ENCODE measurements at places on chromosomes 5 and 9.
A peak's percentile ranks its signal among the peaks of the same experiment; 100 is the strongest.

DNA sequence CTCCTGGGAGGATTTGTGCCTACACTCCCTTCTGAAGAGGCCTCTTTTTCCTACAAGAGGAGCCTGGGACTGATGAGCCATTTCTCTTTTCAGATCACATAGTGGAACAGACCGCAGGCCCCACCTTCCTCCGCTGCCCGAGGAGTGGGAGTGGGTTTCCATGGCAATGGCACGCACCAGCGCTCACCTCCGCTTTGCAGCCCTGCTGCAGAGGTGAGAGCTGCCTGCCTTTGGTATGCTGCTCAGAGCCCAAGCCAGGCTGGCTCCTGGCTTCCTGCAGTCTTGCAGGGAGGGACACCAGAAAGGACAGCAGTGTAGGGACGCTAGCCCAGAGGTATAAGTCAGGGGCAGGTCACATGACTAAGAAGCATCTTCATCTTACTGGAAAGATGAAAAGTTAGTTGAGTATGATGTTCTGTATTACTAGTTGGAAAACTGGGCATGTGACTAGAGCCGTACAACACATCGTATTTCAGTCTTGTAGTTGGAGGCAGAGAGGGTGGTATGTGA lies 12.4 kb downstream of the PTTG1 start:
- no peak for DNase-seq

DNA sequence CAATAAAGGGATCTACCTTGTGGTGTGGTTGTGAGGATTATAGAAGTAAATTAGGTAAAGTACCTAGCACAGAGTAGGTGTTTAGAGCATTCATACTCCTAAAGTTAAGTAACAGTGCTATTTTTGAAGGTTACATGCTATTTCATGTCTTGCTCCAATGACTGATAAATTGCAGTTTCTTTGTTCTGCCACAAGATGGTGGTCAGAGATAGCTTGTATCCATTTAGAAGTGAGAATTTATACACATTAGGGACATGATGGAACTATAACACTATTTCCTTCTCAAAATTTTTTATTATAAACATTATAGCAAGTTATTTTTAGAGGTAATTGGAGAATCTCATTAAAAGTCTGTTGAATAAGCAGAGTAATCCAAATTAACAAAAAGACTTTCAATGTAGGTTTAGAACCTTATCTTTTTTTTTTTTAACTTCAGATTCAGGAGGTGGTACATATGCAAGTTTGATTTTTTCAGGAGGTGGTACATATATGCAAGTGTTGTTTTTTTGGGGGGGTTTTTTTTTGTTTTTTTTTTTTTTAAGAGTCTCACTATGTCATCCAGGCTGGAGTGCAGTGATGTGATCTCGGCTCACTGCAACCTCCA lies 17.1 kb downstream of the MTREX start:
- no peak for DNase-seq

DNA sequence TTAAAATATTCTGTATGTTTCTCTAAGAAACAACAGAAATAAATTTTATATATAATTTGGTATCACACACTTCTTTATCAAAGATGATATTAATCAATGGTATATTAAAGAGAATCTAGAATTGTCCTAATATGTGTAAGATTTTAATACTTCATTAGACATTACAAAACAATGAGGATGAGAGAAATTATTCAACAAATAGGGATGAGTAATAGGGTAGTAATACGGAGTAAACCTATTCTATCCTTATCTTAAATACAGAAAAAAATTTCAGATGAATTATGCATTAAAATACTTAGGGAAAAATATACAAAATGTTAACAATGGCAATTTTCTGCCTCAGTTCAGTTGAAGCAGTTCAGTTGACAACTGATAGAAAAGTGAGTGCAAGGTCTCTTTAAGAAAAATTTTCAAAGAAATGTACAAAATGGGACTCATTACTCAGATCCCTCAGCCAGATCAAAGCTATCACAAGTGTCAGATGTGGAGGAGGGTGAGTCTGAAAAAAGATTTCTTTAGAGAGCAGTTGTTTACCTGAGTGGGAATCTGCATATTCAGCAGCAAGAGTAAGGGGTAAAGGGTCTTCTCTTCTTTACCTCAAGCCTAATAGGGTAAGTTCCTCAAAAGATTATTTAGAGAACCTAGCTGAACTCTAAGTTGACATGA lies 56.7 kb upstream of the GCNT4 start:
- no peak for DNase-seq

DNA sequence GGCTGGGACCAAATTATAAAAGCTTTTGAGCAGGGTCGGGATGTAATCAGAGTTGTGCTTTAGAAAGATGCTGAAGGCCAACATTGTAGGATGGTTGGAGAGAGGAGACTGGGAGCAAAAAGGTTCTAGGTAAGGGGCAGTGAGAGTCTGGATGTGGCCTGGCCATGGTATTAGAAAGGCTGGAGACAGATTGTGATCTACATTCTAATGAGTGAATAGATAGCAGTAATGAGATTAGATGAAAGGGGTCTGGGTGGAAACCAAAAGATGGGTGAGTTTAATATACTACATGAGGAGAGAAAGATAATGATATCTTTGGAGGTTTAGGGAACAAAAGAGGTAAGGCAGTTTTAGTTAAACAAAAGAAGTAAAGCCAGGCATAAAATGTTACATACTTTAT lies 88.8 kb upstream of the SH3GL2 start:
- no peak for DNase-seq

DNA sequence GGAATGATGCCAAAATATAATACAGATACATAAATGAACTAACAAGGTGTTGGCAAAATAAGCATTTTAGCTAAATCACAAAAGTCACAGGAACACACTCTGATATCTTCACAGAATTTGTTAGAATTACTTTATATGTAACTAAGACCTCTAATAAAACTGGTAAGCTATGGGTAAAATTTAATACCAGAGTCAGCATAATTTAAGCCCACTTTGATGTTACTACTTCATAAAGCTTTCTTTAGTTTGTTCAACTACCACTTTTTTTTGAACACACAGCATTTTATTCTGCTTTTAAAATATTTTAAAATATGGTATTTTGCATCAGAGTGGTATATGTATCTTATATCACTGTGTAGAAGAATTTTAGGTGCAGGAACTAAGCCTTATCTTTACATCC lies 19.9 kb downstream of the PAIP1 start:
- no peak for DNase-seq

- DNase-seq: no peak
Measured at GRCh38 chr5:124860291-124860655, 113.8 kb upstream of the ZNF608 start.

GRCh38 chr9:122197426-122197825 lies 31.3 kb downstream of the LHX6 start:
- DNase-seq: no peak

DNA sequence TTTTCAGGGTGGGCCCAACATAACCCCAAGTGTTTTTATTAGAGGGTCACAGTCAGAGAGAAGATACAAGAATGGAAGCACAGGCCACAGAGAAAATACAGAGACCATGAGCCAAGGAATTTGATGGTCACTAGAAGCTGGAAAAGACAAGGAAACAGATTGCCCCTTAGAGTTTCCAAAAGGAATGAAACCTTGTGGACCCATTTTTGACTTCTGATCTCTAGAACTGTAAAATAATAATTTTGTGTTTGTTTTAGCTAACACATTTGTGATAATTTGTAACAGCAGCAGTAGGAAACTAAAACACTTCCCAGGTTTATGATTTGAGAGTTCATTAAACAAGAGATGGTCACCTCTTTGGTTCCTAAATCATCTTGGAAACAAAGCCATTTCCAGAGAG lies 21.8 kb downstream of the CDKN2A start:
- DNase-seq: no peak

- no peak for DNase-seq
Measured at GRCh38 chr5:55720188-55720703, 8.1 kb upstream of the SLC38A9 start.

DNA sequence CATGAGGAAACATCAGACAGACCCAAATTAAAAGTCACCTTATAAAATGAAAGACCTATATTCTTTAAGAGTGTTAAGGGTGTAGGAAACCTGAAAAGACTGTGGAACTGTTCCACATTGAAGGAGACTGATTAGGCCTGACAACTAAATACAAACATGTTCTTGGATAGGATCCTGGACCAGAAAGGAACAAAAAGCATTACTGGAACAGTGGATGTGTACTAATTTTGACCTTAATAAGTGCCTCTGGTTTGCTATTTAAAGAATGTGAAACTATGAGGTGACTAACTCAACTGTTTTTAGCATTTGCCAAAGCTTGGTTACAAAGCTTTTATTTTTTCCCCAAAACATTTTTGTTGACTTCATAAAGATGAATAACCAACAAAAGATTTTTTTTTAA lies 340.6 kb downstream of the CAAP1 start:
- no peak for DNase-seq

GRCh38 chr9:125635888-125636287 lies 71.1 kb downstream of the MAPKAP1 start:
- DNase-seq: no peak

- no peak for DNase-seq
Measured at GRCh38 chr5:66875315-66875714, 279.1 kb downstream of the MAST4 start.

DNA sequence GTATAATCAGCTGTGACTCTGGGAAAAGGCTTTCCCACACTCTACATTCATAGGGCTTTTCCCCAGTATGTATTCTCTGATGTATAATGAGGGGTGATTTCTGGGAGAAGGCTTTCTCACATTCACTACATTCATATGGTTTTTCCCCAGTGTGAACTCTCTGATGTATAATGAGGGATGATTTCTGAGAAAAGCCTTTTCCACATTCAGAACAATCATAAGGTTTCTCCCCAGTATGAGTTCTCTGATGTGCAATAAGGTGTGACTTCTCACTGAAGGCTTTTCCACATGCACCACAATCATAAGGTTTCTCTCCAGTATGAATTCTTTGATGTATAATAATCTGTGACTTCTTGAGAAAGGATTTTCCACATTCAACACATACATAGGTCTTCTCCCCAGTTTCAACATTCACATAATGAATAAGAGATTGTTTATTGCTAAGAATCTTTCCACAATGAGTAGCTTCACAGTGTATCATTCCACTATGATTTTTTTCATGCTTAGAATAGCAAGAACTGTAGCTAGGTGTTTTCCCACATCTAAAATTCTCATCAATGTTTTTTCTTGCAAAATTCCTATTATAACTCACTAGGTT lies 26.7 kb upstream of the ZNF300 start:
- DNase-seq: no peak

DNA sequence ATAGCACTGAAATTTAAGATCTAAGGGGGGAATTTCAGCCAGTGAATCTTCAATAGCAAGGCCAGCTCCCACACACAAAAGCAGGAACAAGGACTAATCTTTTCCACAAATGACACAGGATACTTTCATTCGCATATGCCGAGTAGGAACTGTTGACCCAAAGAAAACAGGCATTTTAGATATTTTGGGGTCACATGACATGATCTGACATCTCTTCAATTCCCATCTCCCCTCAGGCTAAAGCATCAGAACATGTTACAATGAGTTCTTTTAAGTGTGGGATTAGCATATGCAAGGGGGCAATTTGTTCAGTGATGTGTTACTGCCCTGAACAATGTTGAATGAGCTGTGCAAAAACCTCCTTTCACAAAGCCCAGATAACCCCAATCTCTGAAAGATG lies 68.2 kb downstream of the TLE1 start:
- no peak for DNase-seq

- no peak for DNase-seq
Measured at GRCh38 chr9:134177186-134177585, 12.8 kb upstream of the RNU6ATAC start.

- no peak for DNase-seq
Measured at GRCh38 chr9:19416143-19416542, 7.3 kb downstream of the ACER2 start.

DNA sequence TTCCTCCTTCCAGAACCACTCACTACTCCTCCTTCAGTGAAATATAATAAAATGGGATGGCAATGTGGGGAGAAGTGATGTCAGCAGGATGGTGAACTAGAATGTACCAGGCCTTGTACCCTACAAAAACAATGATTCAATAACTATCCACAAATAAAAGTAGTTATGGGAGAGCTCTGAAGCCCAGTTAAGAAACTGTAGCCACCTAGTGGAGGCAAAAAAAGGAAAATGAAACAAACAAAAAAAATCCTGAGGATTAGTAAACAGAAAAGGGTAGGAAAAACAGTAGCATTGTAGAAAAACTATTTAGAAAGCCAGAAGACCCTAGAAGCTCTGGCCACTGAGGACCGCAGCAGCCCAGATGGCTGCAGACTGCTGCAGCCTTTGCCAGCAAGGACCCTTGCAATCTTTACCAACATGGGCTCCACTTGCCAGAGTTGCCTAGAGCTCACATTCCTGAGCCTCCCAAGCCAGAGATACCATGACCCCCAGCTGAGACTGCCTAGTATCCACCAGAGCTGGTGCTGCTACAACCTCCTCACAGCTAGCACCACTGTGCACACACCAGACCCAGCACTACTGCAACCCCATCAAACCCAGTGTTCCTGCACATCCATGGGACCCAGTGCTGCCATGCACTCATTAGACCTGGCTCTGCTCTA lies 259.7 kb upstream of the MSX2 start:
- no peak for DNase-seq

- peak; percentile 87 for DNase-seq
Measured at GRCh38 chr5:157858527-157859226, at the start of gene CLINT1. Gene CLINT1 (minus strand): TSS chr5:157859145. CDS start chr5:157858970, 175 bp downstream.

DNA sequence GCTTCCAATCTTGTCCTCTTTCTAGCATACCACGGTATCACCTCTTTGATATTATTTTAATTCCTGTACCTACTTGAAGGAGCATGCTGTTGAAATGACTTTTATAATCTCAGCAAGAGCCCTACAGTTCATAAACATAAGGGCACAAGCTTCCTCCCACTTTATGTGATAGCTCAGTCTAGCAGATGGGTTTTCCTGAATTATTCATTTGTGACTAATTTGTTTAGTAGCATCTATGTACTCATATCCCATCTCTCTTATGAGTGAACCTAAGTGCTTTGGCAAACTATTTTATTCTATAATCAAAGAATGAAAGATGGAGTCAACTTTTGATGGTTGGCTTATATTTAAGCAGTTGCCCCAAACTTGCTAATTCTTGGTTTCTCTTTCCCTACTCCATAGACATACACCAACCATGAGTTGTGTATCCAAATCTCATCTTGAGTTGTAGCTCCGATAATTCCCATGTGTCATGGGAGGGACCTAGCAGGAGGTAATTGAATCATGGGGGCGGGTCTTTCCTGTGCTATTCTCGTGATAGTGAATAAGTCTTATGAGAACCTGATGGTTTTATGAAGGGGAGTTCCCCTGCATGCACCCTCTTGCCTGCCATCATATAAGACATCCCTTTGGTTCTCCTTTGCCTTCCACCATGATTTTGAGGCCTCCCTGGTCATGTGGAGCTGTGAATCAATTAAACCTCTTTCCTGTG lies 17.7 kb downstream of the TXNDC8 start:
- DNase-seq: no peak

DNA sequence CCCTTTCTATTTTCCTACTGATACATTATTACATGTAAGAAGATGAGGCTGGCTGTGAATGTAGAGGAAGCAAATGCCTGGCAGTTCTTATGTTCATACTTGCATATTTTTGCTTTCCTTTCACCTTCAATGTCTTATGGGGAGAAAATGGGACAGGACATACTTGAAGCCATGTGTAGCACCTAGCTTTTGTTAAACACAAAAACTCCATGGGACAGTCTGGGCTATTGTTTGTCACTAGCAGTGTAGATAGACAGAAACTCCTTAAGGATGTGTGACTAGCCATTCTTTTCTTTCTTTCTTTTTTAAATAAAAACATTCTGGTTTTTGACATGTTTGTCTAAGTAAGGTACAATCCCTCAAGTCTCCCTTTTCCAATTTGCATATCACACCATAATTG lies 122.7 kb downstream of the ARL15 start:
- DNase-seq: no peak

- no peak for DNase-seq
Measured at GRCh38 chr5:59317023-59317773, 576.3 kb downstream of the PDE4D start.

GRCh38 chr5:83937837-83938236 lies 217.2 kb upstream of the HAPLN1 start:
- DNase-seq: no peak

All from effector CD4-positive, alpha-beta T cell (primary cell).